ENCODE measurements at places on chromosomes 12 and 14.

GRCh38 chr14:35146711-35147149 lies 24.4 kb downstream of the PRORP start:
- DNase-seq, result no peak

- DNase-seq, result no peak
Observed at GRCh38 chr14:40240245-40240859, 808.1 kb upstream of the FBXO33 start.

- DNase-seq, result no peak
Observed at GRCh38 chr12:47652521-47653234, 53.2 kb downstream of the RPAP3 start.

GRCh38 chr12:129394177-129394825 lies 509.5 kb downstream of the TMEM132D start:
- no peak for DNase-seq

GRCh38 chr12:106179086-106179485 lies 40.3 kb upstream of the NUAK1 start:
- DNase-seq, result no peak

- DNase-seq, result no peak
Observed at GRCh38 chr14:60257865-60258264, 8.8 kb downstream of the PPM1A start.

DNA sequence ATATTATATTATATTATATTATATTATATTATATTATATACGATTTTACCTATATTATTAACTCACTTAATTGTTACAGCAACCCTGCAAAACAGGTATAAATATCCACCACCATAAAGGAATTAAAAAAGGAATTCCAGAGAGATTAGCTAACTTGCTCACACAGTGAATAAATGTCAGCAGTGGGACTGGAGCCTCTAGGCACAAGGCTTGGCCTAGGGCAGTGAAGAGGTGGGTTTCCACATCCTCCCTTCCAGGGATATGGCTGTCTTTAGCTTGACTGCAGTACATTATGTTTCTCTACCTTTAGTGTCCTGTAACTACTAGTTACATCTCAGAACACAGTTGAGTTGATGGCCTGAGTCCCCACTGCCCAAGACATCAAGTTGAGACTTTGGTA lies 166.9 kb downstream of the SLC15A5 start:
- no peak for DNase-seq

Measured in activated naive CD4-positive, alpha-beta T cell treated with anti-CD3 and anti-CD28 coated beads for 36 hours (primary cell).